GM12892 (cell line): ENCODE measurements at places on chromosomes 2 and 18.
A peak's percentile ranks its signal among the peaks of the same experiment; 100 is the strongest.

- no peak for DNase-seq
Measured at GRCh38 chr2:43846140-43846793, 7.5 kb downstream of the ABCG8 start.

DNA sequence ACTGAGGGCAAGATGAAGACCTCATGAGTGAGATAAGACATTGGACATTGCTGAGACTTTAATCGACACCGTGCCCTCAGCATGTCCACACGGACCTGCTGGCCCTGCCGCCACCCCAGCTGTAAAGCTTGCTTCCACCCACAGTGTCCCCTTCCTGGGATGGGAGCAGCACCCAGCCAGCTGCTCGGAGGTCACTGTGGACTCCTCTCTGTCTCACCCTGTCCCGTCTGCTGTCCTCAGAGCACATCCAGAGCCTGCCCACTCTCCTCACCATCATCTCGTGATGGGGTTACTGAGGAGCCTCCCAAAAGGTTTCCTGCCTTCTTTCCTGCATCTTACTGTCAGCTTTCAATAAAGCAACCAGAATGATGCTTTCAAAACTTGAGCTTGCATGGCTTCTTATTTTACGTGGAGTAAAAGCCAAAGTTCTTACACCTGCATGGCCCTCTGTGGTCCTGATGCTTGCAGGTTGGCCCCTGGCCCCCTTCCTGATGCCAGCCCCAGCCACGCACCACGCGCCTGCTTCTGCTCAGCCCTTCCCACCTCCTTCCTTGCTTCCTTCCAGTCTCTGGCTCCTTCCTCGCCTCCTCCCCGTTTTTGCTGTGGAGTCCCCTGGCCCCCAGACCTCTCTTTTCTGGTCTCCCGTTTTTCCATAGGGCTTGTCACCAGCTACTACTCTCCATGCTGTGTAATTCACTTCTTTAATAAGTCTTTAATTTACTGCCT, 67.0 kb downstream of the DGKD start:
- no peak for DNase-seq

GRCh38 chr2:22281033-22281432, 1103.9 kb upstream of the KLHL29 start:
- DNase-seq = no peak

DNA sequence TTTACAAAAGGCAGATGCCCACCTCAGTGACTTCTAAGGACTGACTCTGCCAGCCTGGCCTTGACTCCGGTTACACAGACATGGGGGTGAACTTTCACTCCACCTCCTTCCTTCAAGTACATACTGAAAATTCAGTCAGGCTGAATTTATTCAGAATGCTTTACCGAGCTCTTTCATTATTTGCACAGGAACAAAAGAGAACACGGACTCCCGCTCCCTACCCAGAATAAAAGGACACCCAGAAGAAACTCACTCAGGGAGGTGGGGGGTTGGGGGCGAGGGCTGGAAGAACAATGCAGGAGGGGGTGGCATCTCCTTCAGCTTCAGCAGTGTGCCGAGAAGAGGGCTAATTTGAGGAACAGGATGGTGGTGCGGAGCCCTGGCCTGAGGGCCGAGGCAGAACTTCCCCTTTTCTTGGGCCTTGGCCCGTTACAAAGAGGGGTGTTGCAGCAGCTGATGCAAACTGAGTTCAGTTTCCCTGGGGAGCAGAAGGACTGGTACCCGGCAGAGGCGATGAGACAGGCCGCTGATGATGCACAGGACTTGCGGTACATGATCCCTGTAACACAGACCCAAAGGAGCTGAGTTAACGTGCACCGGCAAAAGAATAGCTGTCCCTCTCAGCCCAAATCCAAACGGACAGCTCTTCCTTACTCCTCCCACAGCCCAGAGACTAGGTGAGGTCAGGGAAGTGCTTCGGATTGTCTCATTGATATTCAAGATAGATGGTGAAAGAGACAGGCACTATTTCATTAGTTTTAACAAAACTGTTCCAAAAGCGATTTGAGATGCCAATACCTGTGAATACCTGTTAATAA, 24.1 kb downstream of the LYPD1 start:
- no peak for DNase-seq

- DNase-seq = no peak
Measured at GRCh38 chr2:212141499-212141898, 397.1 kb downstream of the ERBB4 start.

DNA sequence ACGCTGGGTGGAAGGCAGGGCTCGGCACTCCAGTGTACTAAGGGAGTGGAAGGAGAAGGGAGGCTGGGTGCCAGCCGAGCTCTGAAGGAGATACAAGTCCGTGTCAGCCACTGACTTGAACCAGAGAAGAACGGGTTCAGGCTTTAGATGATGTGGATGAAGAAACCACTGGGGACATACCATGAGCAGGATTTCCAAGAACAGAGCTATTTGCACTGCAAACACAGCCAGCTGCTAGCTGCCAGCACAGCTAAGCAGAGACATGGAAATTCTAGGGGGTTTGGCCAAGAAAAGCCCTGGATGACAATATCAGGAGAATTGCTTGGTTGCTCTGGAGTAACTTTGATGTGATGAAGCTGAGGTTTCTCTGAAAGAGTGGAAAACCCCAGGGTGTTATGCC, 5.2 kb downstream of the CD207 start:
- DNase-seq = no peak

- DNase-seq = no peak
Measured at GRCh38 chr18:55047546-55047945, 88.3 kb upstream of the CCDC68 start.

DNA sequence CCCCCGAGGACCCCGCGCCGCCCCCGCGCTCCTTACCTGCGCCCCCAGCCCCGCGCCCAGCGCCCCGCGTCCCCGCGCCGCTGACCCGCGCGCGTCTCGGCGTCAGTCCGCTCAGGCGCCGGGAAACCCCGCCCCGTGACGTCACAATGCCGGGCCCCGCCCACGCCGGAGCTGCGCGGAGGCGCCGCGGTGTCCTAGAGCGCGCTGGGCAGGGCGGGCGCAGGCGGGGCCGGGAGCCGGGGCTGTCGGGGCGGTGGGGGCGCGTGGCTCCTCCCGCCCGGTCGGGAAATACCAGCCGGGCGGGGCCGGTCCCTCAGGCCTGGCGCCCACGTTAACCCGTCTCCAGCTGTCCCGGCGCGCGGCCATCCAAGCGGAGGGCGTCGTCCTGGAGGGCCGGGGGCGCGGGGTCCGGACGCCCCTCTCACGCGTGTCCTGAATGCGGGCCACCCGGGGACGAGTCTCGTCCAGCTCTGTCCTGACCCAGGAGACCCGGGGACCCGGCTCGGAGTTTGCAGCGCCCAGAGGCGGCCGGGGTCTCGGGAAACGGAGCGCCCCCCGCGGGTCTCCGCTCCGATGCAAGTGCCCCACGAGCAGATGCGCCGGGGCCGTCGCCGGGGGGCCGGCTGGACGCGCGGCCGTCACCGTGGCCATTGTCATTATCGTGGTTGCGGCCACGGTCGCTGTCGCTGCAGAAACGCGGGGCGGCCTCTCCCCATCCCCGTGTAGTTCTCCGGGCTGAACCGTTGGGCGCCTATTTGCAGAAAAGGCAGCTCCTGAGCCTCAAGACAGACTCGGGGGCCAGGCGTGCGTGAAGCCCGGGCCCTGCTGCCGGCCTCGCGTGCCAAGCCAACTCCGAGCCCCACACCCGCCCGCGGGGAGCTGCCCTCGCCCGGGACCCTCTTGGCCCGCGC, at the start of gene SLC66A2:
TSS of gene SLC66A2 (minus strand) at position 109 of the 911 bp plus-strand sequence. CDS start 727 bp downstream, outside the sequence.
- DNase-seq = peak; percentile 88

DNA sequence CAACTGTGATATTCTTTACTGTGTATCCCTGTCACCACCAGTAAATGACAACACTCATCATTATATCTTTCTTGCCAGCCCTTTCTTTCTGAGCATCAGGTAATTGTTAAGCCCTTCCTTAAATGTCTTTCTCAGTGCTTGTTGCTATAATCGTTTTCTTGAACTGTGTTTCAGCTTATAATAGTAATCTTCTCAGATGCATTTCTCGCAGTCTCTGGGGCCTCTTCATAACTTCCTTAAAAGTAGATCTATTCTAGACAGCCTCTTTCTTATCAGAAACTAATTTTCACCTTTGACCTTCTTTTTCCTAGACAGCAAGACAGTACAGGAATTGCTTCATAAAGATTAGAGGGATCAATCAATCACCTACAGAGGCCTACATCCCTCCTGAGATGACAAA, 648.1 kb downstream of the CPS1 start:
- DNase-seq = no peak

DNA sequence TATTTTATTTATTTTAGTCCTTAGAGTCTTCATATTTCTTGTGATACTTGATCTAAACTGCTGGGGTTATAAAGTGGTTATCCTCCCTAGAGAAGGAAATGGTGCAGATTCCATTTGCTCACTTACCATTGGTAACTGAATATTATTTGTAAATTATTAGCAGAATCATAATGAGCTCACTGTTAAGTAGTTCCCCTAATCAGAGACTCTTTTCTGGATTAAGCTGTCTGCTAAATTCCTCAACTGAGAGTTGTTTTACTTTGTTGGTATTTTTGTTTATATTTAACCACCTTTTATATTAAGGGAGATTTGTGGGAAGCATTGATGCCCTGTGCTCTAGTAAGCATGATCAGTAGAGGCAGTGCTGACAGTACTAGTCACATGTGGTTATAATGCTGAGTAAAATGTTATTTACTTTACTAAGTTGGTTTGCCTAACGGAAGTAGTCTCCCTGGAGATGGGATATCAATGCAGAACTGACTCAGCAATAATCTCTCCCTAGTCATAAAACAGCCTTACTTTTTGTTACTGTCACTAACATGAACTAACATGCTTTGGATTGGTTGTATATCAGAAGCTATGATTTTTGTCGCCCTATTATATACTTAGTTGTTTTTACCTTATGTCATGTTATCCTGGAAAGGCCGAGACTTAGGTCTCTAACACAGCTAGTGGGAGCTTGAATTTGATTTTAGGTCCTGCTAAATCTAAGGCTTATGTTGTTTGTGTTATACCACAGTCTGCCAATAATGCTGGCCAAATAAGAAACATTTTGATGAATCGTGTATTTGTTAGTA, 166.7 kb downstream of the MCFD2 start:
- no peak for DNase-seq

GRCh38 chr2:37543999-37544557, 127.4 kb downstream of the CDC42EP3 start:
- DNase-seq = no peak

- DNase-seq = no peak
Measured at GRCh38 chr2:43034242-43034619, 192.2 kb downstream of the ZFP36L2 start.

DNA sequence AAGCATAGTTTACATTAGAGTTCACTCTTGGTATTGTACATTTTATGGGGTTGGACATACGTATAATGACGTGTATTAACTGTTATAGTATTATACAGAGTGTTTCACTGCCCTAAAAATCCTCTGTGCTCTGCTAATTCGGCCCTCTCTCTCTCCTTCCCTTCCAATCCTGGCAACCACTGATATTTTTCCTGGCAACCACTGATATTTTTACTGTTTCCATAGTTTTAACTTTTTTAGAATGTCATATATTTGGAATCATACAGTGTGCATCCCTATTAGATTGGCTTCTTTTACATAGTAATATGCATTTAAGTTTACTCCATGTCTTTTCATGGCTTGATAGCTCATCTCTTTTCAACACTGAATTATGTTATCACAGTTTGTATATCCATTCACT, 526.7 kb downstream of the RIT2 start:
- DNase-seq = no peak

GRCh38 chr2:241189856-241190201, 1.4 kb downstream of the ANO7 start:
- no peak for DNase-seq

DNA sequence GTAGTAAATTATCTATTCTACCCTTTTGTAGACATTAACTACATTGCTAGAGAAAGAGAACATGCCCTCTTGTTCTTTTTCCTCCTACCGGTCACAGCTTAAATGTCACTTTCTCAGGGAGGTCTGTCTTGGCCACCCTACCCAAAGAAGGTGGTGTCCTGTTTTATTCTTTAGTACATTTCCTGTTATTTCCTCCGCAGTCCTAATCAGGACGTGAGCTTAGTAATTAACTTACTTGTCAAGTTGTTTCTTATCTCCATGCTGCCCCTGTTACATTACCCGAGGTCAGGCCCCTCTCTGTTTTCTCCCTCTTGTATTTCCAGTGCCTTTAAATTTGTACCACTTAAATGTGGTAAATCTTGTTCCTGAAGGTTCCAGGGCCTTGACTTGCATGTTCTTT, 73.7 kb upstream of the RMDN2 start:
- no peak for DNase-seq

- no peak for DNase-seq
Measured at GRCh38 chr2:152657043-152657442, 60.2 kb downstream of the PRPF40A start.

DNA sequence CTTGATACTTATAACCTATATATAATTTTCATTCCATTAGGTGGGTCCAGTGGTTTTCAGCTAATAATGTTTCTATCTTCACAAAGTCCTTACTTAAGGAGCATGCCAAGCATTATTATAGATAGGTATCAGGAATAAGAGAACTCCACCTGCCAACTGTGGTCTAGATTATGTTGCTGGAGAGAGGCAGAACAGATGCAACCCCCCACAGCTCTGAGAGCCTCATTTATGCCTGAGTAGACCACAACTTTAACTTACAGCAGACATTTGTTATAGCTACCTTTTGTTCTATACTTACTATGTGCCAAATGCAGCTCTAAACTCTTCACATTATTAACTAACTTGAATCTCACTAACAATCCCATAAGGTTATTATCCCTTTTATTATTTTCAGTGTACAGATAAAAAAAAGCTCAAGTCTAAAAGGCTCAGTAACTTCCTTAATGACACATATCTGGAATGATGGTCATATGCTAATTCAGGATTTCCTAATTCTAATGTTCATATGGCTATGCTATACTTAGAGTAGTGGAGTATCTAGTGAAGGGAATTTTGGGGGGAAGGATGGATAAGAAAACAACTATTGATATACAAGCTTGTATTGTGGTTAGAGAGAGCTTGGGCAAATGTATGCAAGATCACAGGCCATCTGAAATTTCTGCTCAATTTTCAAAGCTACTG, 119.1 kb upstream of the RND3 start:
- no peak for DNase-seq

- no peak for DNase-seq
Measured at GRCh38 chr2:150126839-150127238, 360.6 kb downstream of the RND3 start.

- no peak for DNase-seq
Measured at GRCh38 chr18:60910534-60910933, 422.7 kb upstream of the CDH20 start.

- no peak for DNase-seq
Measured at GRCh38 chr2:23564615-23564960, 179.6 kb downstream of the KLHL29 start.

- peak; percentile 18 for DNase-seq
Measured at GRCh38 chr2:240873805-240874714, 5.4 kb downstream of the AGXT start.

DNA sequence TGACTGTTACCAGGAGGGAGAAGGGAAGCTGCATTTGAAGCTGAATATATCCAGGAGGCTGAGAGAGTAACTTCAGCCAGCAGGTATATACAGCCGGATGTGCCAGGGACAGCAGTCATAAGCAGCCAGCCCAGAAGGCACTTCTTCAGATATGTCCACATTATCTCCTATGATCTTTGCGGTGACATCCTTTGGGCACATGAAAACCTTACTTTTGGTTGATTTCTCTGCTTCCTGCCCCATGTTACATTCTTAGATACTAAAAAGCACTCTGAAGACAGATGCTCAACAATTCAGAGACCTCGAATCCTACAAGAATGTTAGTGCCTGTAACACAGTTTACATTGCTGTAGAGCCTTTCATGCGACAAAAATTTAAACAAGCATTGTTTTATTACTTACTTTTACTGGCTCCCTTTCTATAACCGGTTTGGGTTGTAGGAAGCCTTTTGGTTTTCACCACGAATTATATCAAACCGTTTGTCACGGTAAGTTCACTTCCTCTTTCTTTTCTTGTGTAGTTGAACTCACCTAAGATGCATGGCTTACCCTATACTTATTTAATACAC, 50.3 kb upstream of the TLK1 start:
- peak; percentile 15 for DNase-seq
